Activated T-cell treated with anti-CD3 and anti-CD28 coated beads, Interleukin-2, amount 50 U/mL, for 4 hours (primary cell): ENCODE measurements at places on chromosomes 5 and 9. TPM values are rescaled to one million over a fixed set of nuclear protein-coding genes. Genes with fewer than 3 reads are reported as not detected.

The GRHPR gene
- total RNA-seq: 79.1 TPM

The GFI1B gene
- 0.16 TPM for total RNA-seq

The KIF24 gene
- 2.5 TPM for total RNA-seq

DNA sequence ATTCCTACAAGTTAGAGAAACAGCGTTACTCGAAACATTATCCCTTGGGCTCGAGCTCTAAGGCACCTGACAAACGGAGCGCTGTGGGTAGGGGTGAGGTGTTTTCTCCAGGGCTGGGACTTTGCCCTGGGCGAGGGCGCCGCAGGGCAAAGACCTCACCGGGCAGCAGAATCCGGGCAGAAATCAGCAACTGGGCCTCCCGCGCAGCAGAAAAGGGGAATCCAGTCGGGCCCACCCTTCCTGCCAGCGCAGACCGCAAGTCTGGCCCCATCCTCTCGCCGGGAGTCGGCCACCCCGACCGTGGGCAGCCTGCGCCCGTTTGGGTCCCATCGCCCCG is 430 bp upstream of the MSH3 start:
- DNase-seq: no peak

DNA sequence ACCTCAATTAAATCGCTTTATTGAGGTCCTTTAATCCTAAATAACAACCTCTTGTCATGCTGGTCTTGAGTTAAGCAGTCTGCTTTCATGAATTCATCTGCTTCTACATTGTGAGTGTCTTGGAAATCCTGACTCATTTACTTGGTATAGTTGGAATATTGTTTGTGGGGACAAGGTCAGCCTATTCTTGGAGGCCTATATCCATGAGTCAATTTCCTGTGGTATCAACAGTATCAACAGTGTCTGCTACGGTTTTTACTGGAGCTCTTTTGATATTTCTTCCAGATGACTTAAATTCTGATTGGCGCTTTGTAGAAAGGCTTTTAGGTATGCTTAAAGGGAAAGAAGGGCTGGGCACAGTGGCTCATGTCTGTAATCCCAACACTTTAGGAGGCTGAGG is 71.2 kb upstream of the PARP8 start:
- no peak for DNase-seq

DNA sequence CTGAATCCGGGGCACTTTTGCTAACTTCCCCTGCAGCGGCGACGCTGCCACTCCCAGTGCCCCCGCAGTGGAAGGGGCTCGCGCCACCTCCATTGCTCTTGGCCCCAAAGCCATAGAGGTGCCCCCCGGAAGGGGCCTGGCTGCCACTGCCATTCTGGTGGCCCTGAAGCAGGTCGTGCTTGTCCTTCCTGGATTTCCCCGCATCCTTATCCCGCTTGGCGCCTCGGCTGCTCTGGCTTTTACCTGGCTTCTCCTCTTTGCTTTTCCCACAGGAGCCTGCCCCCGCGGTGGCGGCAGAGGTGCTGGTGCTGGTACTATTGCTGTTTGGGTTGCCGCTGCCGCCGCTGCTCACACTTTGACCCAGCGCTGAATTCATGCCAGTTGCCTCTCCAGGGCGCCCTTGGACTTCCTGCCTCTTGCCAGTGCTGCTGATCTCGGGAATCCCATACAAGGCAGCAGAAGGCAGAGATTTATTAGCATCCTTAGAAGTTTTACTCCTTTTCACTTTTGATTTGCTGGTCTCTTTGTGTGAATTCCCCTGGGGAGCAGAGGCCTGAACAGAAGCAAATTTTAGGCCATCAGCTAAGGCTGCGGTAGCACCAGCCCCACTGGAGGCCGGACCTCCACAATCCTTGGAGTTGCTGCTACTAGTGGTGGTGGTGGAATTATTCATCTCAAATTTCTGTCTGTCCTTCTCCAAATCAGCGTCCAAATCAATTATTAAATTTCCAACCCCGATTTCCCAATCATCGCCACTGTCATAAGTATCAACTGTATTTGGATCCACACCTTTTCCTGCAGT is 2.1 kb downstream of the ZNF608 start:
- no peak for DNase-seq

DNA sequence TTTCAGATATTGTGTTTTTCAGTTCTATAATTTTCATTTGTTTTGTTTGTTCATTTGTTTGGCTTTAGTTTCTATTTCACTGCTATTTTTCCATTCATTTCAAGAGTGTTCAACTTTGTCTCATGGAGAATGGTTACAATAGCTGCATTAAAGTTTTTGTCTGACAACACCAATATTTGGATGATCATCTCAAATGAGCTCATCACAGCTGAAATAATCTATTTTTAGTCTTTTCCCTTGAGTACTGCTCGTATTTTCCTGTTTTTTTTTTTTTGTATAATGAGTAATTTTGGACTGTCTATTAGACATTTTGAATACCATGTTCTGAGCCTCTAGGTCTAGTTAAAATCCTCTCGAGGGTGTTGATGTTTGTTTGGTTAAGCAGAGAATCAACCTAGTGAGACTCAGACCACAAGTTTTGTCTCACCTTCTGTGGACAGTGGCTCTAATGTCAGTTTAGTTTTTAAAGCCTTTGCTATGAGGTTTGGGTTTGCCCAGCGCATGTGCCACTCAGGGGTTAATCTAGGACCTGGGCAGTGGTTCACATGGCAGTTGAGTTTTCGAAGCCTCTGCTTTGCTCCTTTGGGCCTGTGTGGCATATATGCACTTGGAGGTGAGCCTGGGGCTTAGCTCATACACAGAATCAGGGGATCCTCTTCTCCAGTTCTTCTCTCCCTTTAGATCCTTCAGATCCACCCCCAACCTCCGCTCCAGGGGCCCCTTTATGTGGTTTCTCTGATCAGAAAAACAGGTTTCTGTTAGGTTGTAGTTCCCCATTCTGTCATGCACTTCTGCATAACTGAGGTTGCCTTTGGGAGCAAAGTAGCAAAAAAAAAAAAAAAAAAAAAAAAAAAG is 79.8 kb downstream of the ARSB start:
- DNase-seq: no peak

DNA sequence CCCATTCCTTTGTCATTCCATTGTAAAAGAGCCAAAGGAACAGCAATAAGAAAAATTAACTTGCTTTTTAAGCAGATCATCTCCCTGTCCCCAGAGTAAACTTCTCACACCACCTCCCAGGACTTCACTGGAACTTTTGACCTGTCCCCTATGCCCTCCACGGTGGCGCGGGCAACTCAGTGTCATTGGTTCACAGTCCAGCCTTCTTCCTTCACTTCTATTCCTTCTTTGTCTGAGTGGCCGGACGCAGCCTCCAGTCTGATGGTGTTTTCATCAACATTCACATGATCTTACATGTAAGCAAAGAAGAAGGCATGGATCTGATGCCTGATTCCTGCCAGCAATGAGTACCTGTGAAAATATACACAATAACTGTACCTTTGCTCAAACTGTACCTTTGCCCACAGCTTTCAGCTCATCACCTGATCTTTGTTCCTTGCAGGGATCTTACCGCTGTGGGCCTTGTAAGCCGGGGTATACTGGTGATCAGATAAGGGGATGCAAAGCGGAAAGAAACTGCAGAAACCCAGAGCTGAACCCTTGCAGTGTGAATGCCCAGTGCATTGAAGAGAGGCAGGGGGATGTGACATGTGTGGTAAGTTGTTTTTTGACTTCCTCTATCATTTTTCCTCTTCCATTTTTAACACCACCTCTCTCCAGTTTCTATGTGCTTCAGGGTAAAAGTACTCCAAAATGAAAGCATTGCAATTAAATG is 32.5 kb downstream of the THBS4 start:
- DNase-seq: no peak

- DNase-seq: no peak
These were observed 139.8 kb downstream of the GAS1 start for GRCh38 chr9:86807367-86807976.

DNA sequence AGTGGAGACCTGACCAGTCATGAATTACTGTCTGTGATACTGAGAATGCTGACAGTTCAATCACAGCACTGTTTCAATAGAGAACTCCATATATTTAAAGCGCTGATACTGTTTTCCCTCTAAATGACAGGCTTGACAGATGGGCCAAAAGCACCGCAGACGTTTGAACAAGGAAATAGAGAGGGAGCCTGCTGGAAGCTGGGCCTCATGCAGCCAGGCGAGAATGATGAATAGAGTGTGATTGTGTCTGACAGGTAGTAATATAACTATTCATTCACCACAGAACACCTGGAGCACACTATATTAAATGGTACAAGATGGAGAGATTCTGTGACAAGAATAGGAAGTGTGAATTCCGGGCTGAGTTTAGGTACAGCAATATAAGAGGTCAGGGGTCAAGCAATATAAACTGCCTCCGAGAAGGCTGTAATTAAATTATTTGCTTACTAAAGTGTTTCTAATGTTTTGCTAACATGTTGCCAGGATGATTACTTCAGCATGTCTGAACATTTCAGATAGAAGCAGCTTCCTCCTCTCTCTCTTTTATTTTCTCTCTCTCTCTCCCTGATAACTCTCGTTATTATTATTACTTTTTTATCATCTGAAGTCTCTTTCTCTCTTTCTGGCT is 297.7 kb downstream of the CSNK1G3 start:
- no peak for DNase-seq

GRCh38 chr5:31193591-31194467 is at the start of gene CDH6:
TSS of gene CDH6 (plus strand) at chr5:31193686. CDS start at chr5:31267474, 73,788 bp downstream.
- DNase-seq: no peak

DNA sequence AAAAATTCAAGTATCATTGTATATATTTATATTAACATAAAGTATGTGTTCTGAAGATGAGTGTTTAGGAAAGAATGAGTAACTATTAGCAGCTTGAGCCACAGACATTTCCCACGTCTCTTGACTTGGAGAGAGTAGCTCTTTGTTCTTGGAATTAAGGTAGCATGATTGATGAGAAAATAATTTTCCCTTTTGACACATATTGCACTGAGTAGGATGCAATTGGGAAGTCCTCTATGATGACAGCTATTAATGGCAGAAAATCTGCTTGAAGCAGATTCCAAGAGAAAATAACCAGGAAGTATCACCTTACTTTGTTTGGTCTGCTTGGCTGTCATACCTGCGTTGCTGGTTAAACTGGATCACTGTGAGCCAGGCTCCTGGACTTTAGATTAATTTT is 204.8 kb downstream of the TLE4 start:
- DNase-seq: no peak

GRCh38 chr5:108001222-108001621 is 330.5 kb upstream of the EFNA5 start:
- DNase-seq: no peak

DNA sequence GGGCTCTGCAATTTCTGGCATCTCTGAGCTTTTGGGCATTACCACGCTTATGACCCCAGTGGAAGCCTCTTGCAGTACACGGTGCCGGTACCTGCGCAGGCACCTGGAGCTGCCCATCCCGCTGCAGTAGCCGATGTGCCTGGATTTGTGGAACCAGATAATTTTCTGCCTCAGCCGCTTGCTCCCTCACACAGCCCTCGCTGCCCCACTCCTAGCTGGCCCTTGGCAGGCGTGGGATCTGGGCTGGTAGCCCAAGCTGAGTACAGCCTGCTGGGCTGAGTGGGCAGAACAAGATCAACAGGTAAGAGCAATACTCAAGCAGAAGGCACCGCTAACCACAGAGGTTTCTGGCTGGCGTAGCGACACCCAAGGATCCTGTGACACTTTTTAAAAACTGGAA is 1808.8 kb upstream of the ACO1 start:
- no peak for DNase-seq
